ENCODE measurements at places on chromosomes 2 and 18.

DNA sequence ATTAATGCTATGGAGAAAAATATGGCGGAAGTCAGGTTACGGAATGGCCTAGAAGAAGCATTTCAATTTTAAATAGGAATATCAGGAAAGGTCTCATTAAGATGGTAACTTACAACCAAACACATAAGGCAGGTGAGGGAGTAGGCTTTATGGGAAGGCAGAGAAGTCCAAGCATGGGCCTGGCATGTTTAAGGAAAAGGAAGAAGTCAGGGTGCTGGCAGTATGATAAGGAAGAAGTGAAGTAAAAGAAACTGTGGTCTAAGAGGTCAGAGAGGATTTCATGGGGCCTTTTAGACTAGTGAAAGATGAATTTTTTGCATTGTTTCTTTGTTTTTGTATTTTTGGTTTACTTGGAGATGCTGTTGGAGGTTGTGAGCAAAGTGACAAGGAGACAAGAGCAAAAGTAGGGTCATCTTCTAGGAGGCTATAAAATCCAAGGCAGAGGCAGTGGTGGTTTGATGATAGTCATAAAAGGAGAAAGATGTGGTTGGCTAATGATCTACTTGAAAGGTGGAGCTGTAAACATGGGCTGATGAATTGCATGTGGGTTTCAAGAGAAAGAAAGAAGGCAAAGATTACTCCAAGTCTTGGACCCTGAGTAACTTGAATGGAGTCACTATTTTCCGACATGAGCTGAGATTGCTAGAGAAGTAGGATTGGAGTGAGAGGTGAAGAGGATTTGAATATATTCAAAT, 354.3 kb downstream of the GPD2 start:
- no peak for DNase-seq

DNA sequence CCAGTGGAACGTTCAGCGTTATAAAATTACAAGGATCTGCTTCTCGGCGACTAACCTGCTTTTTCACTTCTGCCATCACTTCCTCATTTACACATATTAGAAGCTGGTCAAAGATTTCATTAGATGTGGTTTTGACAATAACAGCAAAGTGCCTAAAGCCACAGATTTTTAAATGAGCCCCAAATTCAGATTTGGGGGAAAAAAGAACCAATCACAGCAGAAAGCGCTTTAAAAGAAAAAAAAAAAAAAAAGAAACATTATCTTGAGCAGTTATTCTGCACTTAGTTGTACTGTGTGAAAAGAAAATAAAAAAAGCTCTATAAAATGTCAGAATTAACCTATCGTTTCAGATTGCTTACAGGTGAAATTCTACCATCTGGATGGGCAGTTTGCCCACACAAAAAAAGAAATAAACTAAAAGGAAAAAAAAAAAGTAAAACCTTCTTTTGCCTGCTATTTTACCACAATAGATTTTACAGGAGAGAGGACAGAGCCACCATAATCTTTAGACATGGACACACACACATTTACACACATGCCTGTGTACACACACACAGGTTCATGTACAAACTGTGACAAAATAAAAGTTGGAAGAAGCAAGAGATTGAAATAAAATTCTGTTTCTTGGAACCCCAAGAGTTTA, 167.2 kb downstream of the TCF4 start:
- no peak for DNase-seq

GRCh38 chr2:128307595-128307994, 11.1 kb downstream of the HS6ST1 start:
- no peak for DNase-seq

DNA sequence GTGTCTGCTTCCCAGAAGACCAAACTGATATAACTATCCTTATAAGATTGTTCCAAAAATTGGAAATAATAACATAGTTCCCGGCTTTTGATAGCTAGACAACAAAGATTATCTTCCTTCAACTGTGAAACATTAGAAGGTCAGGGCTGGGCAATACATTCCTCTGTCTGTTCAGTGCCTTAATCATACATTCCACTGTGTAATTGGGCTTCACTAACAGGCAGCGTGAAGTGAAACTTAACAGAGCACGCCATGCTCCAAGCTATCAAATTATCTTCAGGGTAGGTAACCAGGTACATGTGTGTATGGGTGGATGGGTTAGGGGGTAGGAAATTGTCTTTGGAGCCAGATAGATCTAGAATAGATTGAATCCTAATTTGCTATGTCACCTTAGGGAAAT, 23.5 kb upstream of the ARL5A start:
- no peak for DNase-seq

DNA sequence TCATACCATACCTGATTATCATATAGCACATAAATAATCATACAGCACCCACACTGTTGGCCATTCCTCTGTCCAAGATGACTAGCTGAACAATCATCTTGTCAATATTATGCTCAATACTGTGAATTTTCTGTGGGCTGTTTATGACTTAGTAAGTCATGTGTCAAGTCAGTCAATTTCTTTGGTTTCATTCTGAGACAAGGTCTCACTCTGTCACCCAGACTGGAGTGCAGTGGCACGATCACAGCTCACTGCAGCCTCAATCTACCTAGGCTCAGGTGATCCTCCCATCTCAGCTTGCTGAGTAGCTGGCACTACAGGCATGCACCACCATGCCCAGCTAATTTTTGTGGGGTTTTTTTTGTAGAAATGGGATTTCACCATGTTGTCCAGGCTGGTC, 5.7 kb downstream of the MCM6 start:
- no peak for DNase-seq

DNA sequence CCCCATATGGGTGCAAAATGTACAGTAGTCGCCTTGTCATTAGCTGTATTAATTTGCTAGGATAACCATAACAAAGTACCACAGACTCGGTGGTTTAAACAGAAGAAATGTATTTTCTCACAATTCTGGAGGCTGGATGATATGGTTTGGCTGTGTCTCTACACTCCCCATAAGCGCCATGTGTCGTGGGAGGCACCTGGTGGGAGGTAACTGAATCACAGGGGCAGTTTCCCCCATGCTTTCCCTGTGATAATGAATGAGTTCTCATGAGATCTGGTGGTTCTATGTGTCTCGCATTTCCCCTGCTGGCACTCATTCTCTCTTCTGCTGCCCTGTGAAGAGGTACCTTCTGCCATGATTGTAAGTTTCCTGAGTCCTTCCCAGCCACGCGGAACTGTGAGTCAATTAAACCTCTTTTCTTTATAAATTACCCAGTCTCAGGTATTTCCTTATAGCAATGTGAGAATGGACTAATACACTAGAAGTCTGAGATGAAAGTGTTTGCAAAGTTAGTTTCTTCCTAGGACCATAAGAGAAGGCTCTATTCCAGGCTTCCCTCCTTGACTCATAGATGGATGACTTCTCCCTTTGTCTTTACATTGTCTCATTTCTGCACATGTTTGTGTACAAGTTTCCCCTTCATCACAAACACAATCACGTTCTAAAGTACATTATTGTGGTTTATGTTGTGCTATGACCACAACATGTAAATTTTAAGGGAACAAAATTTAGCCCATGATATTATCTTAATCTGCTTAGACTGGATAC, 1442.6 kb downstream of the SUCLG1 start:
- no peak for DNase-seq

DNA sequence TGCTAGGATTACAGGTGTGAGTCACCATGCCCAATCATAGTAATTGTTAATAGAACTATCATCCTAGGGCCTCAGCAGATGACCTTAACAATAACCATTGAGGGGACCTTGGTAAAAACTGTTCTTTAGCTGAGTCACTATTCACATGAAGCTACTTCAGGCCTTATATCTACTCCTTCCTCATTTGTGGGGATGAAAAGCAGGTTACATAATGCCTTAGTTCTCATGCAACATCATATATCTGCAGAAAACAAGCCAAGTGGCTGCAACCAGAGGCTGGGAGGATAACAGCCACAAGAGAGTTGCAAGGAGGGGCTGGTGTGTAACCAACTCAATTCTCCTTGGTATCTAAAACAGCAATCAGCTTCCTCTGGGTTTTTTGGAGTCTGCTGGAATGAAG, 445.4 kb downstream of the NBAS start:
- no peak for DNase-seq

GRCh38 chr2:109285244-109285651, 156.2 kb downstream of the SH3RF3 start:
- no peak for DNase-seq

GRCh38 chr18:26721854-26722564, 143.5 kb downstream of the AQP4 start:
- DNase-seq = no peak

- DNase-seq = no peak
These were observed 61.8 kb downstream of the FMNL2 start for GRCh38 chr2:152396763-152397162.

GRCh38 chr2:25065768-25066167, 23.9 kb downstream of the EFR3B start:
- DNase-seq = no peak

DNA sequence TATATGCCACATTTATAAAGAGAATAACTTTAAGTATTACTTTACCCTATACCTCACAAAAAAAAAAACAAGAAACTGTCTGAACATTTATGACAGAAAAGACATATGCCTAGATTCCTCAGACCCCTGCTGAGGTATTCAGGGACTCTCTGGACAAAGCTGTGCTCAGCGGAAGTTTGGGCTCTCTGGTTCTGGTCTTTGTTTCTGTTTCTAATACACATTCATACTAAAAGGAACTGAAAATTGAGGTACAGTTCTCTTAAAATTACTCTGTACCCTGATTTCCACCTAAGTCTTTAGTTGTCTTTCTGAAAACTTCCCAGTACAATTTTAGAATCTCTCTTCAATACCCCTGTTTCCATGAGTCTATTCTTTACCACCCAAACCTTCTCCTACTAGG, 160.3 kb downstream of the IKZF2 start:
- no peak for DNase-seq
